ENCODE measurements at places on chromosomes 3 and 15.

GRCh38 chr3:98038286-98038685, 3.2 kb upstream of the GABRR3 start:
- DNase-seq: no peak

DNA sequence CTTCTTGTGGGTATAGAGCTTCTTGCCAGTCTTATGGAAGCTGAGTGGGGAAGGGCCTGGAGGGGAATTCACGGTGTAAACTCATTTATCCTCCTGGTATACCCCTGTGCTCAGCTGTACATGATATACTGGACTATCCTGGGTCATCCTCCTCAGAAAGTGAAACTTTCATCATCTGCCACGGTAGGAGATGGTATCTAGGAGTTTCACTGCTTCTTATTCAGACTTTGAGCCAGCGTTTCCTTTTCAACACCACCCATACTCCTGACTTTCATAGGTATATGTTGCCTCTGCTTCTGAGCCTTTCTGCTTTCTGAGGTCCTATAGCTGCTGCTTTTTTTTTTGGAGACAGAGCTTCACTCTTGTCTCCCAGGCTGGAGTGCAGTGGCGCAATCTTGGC, 15.6 kb downstream of the SENP5 start:
- no peak for DNase-seq

- no peak for DNase-seq
Measured at GRCh38 chr3:121703973-121704372, 43.3 kb upstream of the HCLS1 start.

DNA sequence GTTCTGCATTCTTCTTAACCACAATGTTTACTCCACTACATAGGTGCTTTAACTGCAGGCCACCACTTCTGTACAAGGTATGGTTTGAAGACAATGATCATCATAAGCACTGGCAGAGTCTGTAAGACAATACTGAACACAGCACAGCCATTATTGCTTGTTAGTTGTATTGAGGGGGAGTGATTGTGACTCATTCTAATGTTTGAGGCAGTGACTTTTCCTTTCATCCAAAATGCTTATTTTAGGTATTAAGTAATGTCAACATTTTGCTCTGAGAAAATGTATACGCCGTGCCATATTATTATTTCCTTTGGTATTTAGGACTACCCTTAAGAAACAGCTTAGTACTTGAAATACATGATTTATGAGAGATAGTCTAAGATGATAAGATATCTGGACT, 618.2 kb upstream of the ZNF717 start:
- no peak for DNase-seq

GRCh38 chr3:20100151-20100550, 59.9 kb downstream of the KAT2B start:
- no peak for DNase-seq

DNA sequence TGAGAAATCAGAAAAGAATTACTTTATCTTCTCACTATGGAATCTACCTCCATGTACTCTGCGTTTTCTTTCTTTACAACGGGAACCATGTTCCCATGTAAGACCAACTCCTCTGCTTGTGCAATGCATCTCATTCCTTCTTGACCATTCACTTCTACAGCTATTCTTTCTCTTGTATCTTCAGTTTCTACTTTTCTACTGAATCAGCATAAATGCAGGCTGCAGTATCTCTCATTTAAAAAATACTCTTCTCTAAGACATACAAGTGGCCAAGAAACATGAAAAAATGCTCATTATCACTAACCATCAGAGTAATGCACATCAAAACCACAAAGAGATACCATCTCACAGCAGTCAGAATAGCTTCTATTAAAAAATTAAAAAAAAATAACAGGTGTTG, 74.1 kb upstream of the NANOGP8 start:
- no peak for DNase-seq

DNA sequence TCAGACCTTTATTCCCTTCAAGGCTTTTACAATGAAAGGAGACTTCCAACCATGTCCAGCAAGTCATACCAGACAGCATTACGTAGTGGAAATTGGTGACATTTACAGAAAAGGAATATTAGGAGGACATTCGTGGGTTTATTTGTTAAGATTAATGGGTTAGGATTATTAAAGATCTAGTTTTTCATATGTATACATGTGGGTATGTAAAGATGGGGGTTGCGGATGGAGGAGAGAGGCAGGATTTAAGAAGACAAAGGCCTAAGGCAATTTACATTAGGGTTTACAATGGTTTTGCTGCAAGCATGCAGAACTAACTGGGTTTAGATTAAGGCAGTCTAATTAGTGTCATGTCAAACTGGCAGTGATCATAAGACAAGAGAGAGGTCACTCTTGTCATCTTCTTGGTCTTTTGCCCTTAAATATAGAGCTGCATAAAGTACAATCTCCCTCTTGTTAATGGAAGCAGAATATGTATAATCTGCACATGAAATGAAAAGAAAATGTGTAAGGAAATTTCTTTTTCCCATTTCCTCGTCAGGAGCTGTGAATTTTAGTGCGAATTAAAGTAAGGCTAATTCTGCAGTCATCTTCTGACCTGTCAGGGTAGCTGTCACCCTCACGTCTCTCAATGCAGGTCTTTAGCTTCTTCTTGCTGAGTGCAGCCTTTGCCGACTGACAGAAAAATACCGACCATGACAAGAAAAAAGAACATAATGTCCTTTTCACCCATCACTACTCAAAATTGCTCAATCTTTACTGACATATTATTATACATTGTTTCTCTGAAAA, 258.9 kb upstream of the MEIS2 start:
- no peak for DNase-seq

GRCh38 chr3:130758624-130759369, 12.2 kb upstream of the PIK3R4 start:
- DNase-seq: peak; percentile 50

- DNase-seq: no peak
Measured at GRCh38 chr3:152823781-152824180, 11.2 kb upstream of the P2RY1 start.

DNA sequence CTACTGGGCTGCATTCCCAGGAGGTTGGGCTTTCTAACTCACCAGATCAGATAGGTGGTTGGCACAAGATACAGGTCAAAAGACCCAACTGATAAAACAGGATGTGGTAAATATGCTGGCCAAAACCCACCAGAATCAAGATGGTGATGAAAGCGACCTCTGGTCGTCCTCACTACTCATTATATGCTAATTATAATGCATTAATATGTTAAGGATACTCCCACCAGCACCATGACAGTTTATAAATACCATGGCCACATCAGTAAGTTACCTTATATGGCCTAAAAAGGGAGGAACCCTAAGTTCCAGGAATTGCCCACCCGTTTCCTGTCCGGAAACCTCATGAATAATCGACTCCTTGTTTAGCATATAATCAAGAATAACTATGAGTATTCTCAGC, 31.6 kb downstream of the CFAP44 start:
- no peak for DNase-seq

DNA sequence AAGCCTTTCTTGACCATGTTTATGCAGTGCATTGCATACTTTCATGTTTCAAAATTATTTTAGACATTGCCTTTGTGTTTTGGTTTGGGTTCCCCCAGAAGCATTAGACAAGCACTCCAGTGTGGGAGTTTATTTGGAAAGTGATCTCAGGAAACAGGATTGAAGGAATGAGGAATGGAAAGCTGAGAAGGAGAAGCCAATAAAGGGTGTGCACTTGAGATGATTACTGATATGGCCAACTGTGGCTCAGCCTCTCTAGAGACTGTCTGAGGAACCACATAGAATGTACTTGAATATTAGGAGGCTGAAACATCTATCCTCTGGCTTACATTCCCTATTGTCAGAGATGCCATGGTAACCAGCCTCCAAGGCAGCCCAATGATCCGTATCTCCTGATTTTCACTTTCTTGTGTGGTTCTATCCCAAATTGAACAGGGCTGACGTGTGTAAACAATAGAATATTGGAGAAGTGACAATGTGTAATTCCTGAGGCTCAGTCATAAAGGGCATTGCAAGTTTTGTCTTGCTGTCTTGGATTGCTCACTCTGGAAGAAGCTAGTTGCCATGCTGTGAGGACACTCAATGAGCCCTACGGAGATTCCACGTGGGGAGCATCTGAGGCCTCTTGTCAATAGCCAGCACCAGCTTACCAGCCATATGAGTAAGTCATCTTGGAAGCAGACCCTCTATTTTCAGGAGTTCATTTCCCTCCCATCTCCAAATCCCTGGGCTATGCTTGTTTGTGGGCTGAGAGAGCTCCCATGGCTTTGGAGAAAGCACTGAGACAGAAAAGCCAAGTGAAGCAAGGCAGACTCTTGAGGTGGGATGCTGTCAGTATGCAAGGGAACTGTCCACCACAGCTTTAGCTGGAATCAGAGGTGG, 84.7 kb downstream of the SCN11A start:
- no peak for DNase-seq

DNA sequence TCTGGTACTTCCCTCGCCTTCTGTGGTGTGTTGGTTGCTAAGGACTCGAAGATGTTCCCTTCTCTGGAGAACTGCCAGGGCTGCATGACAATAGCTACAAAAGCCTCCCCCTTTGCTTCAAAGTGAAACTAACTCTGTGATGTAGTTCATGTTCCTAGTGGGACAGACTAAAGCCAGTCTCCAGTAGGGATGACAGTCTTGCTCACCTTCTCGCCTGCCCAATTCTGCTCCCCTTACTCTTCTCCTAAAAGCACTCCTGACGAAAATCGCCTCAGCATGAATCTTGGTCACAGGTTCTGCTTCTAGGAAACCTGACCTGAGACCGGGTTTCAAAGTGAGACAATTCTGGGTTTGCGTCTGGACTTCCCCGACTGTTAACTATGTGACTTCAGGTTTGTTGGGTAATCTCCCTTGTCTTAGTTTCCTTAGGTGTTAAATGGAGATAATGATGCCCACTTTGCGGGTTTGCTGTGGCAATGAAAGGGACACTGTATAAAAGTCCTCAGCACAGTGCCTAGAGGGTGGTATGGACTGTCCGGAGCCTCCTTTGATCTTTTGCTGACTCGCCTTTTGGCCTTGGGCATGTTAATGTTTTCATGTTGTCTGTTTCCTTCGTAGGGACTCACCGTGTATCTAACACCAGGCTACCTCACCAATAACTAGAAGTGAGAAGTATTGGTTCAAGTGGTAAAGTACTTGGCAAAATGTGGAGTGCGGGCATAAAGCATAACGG, 24.9 kb upstream of the THRB start:
- DNase-seq: peak; percentile 61

DNA sequence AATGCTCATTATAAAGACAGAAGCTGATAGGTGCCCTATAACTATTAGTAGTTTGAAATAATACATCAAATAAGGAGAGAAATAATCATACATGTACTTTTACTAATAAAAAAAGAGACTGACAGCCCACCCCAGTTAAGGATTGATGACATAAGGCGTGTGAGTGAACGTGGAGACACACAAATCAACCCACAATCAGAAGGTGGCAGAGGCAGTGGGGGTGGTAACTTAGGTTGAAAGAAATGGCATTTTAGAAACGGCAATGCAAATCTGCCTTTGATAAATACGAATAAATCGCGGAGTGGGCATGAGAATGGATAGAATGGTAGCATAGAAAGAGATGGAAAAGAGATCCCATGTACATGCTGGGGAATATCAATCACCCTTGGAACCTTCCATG, 256.2 kb upstream of the ATP10A start:
- no peak for DNase-seq

- no peak for DNase-seq
Measured at GRCh38 chr3:32868719-32869512, 51.1 kb downstream of the TRIM71 start.

GRCh38 chr15:45555934-45556608, 31.1 kb upstream of the BLOC1S6 start:
- DNase-seq: no peak

GRCh38 chr3:19248143-19248542, 99.8 kb downstream of the KCNH8 start:
- no peak for DNase-seq

DNA sequence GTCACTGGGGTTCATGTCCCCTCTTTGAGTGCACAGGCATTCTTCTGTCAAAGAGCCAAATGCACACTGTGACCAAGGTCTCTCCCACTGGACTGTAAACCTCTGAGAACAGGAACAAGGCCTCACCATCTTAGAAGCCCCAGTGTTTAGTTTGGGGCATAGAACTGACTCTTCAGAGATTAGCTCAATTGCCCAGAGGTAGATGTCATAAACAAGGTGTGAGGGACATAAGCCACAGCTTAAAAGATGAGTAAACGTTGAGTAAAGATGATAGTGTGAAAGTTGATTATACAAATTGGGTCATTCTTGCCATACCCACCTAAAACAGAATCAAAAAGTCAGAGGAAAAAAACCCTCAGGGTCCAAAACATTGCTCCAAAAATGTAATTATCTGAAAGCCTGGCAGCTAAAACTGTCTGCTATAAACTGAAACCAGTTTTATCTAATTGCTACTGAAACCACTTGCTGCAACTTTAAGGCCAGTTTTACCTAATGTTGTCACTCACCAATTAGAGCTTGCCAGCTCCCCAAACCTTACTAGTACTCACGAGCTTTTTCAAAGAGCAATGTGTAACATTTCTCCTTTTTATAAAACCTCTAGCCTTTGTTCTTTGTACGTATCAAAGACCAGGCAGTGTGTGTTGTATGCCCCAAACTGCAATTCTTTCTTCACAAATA, 415.2 kb downstream of the RAP2B start:
- no peak for DNase-seq

GRCh38 chr3:12553921-12554391, 2.9 kb upstream of the MKRN2 start:
- no peak for DNase-seq

GRCh38 chr3:17974206-17974841, 231.9 kb upstream of the TBC1D5 start:
- DNase-seq: no peak

DNA sequence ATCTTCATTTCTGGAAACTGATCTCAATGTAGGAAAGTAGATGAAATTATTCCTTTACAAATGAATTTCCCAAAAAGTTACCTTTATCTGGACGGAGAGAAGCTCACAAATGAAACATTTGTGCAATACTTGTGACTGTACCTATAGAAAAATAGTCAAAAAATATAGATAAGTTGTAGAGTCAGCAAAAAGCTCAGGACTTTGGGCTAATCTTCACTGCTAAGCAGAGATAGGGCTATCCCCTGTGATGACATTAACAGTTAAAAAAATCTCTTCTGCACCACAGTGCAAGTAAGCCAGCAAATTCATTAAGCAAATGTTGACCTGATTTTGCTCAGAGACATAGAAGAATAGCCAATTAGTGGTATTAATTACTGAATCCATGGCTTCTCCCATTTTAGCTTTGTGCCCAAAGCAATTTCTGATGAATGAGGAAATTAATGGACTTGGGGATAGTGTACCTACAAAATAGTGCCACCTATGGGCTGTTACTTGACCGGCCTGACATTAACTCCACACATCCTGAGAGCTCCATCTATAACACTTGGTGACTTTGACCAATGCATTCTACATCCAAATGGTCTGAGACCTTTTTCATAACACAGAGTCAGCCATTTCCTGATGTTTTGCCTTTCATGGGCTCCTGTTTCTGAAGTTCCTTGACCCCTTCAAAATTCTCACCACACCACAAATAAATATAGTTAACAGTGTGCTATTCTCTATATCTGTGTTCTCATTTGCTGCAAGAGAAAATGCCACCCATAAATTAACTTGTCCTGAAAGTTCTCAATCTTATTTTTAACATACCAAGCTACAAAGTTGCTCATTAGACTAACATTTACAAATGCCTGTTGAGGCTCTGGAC, 105.0 kb downstream of the SSR3 start:
- peak; percentile 22 for DNase-seq

GRCh38 chr3:129432671-129433070, 4.2 kb upstream of the EFCAB12 start:
- no peak for DNase-seq

- DNase-seq: no peak
Measured at GRCh38 chr15:39151545-39151944, 429.3 kb upstream of the THBS1 start.

GRCh38 chr15:91050128-91050455, 27.7 kb upstream of the VPS33B start:
- no peak for DNase-seq

- DNase-seq: no peak
Measured at GRCh38 chr15:24886538-24886937, 68.2 kb upstream of the SNRPN start.

Measured in GM13977 (cell line).